ENCODE measurements at places on chromosomes 1 and 21.

GRCh38 chr1:147236959-147237791 lies 5.3 kb upstream of the CHD1L start:
- no peak for DNase-seq

GRCh38 chr21:35602811-35603362 lies 457.4 kb downstream of the SETD4 start:
- no peak for DNase-seq

- DNase-seq, result no peak
These were observed 19.9 kb downstream of the FOXO6 start for GRCh38 chr1:41380979-41381691.

- DNase-seq, result no peak
These were observed 2.1 kb upstream of the GRHL3 start for GRCh38 chr1:24317081-24317480.

- DNase-seq, result no peak
These were observed 80.4 kb downstream of the KCND3 start for GRCh38 chr1:111909030-111909429.

DNA sequence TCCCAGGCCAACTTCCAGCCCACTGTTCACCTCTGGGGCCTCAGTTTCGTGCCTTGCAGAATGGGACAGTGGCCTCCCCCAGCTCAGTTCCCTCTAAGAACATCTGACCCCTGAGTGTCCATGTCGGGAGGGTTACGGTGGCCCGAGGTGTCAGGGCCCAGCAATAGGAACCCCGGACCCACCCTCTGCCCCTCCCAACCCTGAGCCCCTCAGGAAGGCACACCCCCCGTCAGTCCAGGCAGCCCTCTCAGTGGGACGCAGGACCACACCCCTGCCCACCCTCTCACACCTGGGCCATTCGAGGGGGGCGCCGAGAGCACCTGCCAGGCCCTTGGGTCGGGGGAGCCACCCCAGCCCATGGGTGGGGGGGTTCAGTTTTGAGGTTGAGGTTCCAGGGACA lies 447 bp downstream of the TTC34 start:
- no peak for DNase-seq

DNA sequence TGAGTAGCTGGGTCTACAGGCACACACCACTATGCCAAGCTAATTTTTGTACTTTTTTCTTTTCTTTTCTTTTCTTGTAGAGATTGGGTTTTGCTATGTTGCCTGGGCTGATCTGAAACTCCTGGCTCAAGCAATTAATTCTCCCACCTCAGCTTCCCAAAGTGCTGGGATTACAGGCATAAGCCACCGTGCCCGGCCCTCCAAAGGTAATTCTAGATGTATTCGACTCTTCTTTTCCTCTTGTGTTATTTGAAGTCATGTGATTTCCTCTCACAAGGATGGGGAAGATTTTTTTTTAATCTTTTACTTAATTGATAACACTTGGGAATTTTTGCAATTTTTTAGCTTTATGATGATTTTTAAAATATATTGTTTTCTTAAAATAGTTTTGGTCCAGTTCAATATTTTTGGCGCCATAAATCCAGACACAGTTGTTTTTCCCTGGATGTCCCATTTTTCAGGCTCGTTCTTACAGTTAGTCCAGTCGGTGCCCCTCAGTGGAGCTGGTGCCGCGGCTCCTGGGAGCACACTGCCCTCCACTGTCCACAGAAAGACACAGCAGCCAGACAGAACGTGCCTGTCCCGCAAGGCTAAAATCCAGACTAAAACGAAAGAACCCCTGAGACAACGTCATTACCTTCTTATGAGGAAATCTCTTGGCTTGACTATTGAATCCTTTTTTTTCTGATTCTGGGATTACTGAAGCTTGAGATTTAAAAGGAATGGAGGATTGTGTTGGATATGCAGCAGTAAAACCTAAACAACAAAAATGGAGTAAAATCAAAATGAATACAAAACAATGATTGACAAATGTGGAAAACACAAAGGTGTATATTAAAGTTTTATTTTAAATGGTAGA lies 22.4 kb downstream of the STPG1 start:
- DNase-seq, result no peak

GRCh38 chr1:184426278-184426674 lies 39.4 kb downstream of the C1orf21 start:
- no peak for DNase-seq

GRCh38 chr1:190019717-190020116 lies 457.9 kb downstream of the BRINP3 start:
- DNase-seq, result no peak

- DNase-seq, result no peak
These were observed 16.1 kb upstream of the NTNG1 start for GRCh38 chr1:107124694-107125093.

- DNase-seq, result peak; percentile 71
These were observed 20.1 kb downstream of the ECE1 start for GRCh38 chr1:21270086-21270689.

- DNase-seq, result no peak
These were observed 7.4 kb downstream of the SEMA4A start for GRCh38 chr1:156160743-156161171.

DNA sequence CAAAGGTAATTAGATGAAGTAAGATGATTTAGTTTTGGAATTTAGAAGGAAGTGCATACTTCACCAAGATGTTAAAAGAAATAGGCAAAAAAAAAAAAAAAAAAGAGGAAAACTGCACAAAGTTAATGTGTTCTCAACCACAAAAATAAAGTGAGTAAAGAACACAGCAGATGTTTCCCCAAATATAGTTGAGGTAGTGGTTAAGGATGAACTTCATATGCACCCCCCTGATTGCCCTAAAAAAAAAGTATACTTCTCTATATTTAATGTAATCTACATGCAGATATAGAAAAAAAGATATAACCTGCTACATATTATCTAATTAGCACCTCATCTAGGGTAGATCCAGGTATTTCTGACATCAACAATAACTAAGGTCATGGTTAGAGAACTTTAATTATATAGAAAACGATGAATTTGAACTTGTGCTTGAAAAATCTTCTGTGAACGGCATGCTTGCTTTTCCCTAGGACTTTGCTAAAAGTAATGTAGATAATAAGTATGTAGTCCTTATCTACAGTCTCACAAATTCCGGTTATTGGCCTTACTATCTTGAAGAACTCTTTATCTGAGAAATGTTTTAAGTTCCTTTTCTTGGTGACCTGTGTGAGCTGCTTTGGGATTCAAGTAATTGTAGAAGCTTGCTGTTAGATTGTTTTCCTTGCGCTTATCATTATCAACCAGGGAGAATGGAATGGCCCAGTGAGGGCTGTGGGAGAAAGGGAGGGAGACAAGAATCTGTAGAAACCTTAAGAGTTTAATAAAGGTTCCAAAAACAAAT lies 70.1 kb upstream of the LRRC7 start:
- no peak for DNase-seq

- no peak for DNase-seq
These were observed 43.1 kb downstream of the FOXO6 start for GRCh38 chr1:41404308-41404761.

GRCh38 chr1:207919523-207920170 lies 8.7 kb upstream of the CD34 start:
- DNase-seq, result no peak

DNA sequence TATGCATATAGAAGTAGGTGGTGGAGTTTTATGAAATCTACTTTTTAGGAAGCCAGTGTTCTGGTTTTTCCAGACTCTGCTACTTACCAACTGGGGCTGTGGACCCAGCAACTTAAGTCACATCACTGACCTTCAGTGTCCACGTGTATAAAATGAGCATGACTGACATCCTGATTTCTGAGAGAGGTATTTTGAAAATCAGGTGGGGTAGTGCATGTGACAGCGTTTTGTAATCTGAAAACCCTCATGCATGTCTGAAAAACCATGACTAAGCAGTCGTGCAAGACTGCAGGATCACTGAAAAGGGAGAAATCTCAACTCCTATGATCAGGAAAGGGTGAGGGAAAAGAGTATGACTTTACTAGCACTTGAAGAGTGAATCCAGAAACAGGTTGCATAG lies 26.1 kb downstream of the CR1L start:
- no peak for DNase-seq

GRCh38 chr1:22671999-22672398 lies 19.0 kb downstream of the C1QB start:
- no peak for DNase-seq

DNA sequence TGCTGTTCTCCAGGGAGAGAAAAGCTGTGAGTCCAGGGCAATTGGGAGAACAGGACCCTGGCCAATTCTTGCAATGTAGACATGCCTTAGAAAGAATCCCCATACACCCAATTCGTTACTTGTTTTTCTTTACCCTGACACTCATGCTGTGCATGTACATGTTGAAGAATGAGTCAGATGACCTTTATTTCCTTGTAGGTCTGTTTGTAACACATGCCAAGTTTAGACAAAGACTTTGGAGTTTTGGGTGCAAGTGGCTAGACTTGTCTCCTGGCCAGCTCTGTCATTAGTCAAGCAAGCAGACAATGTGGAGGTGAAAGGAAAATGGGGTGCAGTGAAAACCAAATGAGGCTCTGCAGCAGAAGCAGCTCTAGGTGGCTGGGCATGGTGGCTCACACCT lies 38.1 kb downstream of the GNPAT start:
- no peak for DNase-seq

DNA sequence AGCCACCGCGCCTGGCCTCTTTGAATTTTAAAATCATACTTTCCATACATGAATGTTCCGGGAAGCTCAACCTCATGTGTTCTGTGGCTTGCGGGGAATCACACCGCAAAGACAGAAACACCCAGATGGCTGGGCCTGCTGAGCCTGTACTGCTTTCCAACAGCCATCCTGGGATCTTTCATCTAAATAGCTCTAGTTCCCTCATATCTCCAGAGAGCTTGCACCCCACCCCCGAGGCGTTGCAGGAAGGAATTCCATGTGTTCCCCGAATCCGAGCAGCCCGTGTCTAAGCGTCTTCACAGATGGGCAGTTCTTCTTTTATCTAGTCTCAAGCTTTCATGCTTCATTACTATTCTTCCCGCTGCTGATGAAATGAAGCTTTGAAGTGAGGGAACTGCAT lies 66.4 kb downstream of the IGSF21 start:
- DNase-seq, result no peak

DNA sequence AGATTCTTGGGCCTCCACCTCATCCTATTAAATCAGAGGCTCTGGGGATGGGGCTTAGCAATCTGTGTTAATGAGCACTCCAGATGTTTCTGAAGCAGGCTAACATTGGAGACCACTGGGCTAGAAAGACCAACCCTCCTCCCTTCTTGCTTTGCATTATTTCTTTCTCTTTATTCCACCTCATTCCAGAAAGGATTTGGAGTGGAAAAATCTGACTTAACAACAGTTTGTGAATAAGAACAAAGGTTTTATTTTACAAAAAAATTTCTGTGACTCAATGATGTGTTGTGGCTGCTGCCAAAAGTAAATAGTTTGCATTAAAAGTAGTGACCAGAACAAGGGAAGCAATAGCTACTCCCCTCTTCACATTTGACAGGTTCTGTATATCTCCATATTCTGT lies 79.4 kb downstream of the TGFB2 start:
- DNase-seq, result no peak

DNA sequence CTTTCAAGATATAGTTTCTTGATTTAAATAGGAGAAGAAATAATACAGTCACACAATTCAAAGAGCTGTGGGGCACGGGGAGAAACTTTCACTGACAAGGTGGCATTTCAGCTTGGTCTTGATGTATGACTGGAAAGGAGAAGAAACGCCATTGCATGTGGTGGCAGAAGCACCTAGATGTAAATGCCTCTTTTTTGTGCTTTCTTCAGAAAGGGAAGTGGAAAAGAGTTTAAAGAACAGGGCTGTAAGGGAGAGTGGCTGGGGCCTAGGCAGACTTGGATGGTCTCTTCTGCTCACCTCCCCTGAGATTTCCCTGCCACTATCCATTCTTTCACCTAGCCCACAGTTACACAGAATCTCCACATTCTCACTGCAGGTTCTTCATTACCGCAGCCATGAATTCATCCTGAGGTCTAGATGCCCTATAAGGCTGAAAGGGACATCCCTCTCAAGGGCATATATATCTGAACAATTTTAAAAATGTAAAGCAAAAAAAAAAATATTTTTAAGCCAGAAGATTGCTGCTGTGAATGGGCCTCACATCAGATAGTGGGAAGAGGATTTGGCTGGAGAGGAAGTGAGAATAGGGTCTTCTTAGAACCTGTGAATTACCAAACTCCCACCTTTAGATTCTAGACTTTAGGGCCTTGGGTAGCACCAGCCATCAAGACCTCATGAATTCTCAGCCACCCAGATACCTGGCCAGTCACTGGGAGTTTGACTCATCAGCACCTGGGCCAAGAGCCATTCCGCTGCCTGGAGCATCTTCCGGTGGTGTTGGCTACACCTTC lies 23.4 kb downstream of the CACNA1E start:
- no peak for DNase-seq

DNA sequence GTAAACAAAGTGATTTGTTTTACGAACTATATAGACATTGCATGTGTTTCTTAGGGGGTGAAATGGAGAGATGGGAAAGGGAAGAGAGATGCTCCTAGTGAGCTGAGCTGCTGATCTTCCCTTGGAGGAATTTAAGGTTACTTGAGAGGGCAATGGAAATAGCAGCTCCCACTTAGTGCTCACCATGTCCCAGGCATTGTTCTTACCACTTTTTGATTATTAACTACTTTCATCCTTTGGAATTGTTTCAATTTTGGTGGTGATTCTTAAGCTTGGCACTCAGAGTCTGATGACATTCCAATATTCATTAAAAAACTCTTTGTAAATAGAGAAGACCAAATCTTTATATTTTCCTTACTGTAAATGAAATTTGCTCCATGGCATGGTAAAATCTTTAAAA lies 124.9 kb downstream of the ITSN1 start:
- DNase-seq, result no peak

DNA sequence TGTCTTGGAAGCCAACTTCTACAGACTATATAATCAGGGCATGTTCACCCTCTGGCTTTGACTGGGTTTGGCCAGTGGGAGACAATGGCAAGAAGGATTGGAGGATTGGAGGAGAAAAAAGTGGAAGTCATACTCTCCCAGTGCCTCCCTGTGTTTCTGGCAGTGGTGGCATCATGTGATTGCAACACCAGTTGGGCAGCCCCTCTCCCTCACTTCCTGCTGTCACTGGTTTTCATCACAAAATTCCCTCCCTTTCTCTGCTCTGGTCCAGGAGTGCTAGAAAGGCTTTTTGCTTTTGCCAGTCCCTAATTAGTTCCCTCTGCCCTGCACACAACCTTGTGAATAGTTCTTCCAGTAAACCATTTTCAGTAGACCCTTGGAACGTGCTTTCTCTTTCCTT lies 3.7 kb upstream of the QSOX1 start:
- DNase-seq, result no peak

- DNase-seq, result no peak
These were observed 5.8 kb upstream of the MPZL1 start for GRCh38 chr1:167716000-167716271.

- DNase-seq, result no peak
These were observed 24.9 kb downstream of the HMCN1 start for GRCh38 chr1:185759061-185759460.

GRCh38 chr21:35059742-35060141 lies 10.6 kb upstream of the RUNX1 start:
- no peak for DNase-seq

DNA sequence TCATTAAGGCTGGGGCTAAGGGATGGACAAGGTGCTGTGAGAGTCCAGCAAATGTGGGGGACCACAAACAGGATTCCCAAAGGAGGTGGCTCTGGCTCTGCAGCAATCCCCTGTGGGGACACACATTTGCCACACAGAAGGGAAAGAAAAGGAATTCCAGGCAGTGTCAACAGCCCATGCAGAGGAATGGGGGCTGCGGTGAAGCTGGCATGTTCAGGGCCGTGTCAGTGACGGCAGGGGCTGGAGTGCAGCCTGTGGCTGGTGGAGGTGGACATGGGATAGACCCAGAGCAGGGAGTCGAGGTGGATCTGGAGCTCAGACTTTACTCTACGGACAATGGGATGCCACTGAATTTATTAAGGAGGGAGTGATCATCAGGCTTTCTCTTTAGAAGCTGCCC lies 183.2 kb downstream of the TRABD2B start:
- DNase-seq, result no peak

GRCh38 chr1:93021539-93022134 lies 57.4 kb upstream of the MTF2 start:
- no peak for DNase-seq

All from activated CD8-positive, alpha-beta memory T cell treated with anti-CD3 and anti-CD28 coated beads for 1 hour (primary cell).